ENCODE measurements at places on chromosomes 6 and 20.

DNA sequence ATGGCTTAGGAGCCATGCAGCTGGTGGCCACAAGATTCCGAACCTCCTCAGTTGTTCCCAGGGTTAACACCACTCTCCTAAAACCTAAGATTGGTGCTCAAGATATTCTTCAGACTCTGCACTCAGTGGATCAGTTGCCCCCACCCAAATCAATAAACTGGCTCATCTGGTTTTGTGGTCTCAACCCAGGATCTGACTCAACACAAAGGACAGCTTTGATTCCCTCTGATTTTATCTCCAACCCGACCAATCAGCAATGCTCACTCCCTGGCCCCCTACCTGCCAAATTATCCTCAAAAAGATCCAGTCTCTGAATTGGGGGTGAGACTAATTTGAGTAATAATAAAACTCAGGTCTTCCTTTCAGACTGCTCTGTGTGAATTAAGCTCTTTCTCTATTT is 137.5 kb downstream of the EYS start:
- no peak for DNase-seq

DNA sequence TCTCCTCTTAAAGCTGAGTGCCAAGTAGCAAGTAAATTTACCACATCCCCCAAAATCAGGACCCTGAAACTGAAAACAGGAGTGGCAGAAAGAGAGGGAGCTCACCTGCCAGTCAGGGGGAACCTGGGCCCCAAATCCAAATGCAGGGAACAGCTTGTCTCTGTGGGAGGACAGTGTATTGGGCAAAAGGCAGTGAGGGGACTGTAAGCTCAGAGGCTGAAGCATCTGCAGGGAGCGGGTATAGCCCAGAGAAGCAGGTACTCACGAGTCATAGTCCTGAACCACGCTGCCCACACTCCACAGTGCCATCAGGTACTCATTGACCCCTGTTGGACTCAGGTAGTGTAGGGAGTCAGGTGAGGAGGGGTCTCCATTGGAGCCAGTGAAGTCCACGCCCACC is 15.0 kb downstream of the SPAG4 start:
- no peak for DNase-seq

DNA sequence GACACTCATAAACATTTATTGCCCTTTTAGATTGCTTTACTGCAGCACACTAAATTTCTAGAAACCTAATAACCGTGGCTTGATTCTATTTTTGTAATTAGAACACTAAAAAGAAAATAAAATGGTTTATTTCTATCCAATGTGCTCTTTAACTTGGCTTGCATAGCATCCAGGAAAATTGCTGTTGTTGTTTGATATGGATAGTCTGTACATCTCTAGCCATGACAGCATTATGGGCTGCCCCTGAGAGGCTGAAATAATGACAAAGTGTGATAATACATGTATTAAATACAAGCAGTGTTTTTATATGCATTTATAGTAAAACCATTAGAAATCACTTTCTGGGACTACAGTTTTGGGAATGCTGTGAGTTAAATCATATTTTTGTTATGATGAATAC is 472.5 kb downstream of the EPM2A start:
- DNase-seq, result no peak

DNA sequence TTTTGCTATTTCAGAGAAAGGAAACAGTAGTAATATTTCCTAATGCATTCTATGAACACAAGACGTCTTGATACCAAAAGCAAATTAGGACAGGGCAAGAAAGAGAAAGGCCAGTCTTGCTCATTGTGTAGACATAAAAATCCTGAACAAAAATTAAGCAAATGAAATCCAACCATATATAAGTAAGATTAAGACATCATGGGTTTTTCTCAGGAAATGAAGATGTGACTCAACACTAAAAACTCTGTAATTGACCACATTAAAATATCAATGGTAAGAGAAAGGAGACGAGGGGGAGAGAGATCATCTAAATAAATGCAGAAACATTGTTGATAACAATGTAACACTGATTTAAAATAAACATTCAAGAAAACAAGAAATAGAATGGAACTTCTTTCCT is 205.4 kb downstream of the SOD2 start:
- DNase-seq, result no peak

- DNase-seq, result no peak
These were observed 223.6 kb upstream of the PREP start for GRCh38 chr6:105626295-105627158.

GRCh38 chr20:52410182-52410647 is 218.6 kb upstream of the ZFP64 start:
- DNase-seq, result no peak

DNA sequence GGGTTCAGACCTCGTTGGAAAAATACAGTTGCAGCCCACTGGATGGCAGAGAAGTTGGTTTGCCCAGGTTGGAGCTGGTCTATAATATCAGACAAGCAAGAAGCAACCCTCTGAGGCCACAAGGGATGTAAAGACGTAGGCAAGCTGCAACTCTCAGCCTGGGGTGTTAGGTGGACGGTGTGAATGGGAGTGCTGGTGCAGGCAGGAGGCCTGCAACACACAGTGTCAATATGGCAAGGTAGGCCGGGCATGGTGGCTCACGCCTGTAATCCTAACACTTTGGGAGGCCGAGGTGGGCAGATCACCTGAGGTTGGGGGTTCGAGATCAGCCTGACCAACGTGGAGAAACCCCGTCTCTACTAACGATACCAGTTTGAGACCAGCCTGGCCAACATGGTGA is 10.5 kb downstream of the VPS16 start:
- DNase-seq, result no peak

- DNase-seq, result no peak
These were observed 52.4 kb downstream of the RNF144B start for GRCh38 chr6:18439581-18439980.

GRCh38 chr20:56427797-56428196 is 15.7 kb downstream of the CASS4 start:
- no peak for DNase-seq

DNA sequence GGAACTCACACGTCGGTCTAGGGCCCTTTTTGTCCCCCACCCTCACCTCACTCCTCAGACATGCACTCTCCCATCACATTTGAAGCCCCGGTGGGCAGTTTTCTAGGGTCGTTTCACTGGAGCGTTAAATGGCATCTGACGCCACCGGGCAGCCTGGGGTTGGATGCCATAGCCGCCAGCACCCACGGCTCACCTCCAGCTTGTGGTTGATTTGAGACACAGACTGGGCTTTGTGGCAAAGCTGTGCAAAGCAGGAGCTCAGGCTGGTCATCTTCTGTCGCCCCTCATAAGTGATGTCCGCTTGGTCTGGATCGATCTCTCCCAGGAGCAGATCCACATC is 530 bp downstream of the GOPC start:
- peak; percentile 7 for DNase-seq

DNA sequence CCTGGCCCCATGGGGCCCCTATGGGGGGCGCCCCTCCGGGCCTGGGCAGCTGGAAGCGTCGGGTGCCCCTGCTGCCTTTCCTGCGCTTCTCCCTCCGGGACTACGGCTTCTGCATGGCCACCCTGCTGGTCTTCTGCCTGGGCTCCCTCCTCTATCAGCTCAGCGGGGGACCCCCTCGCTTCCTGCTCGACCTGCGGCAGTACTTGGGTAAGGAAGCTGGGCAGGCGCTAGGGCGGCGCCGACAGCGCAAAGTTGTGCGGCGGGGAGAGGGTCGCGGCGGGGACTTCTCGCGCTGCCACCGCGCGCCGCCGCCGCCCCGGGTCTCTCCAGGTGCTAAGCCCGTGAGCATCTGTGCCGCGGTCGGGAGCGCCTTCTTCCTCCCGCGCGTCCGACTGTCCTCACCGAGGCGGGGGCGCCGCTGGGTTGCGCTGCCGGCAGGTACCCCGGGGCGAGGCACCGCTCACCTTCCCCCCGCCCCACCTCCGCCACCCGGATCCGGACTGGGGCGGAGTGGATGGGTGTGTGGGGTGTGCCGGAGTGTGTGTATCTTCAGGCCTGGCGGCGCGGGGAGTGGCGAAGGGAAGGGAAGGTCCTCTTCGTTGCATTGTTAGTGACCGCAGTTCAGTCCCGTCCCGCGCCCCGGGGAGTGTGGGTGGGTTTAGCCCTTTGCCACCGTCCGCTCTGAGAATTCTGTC is 788 bp downstream of the UST start:
- peak; percentile 25 for DNase-seq

- peak; percentile 95 for DNase-seq
These were observed at the start of gene CNKSR3 for GRCh38 chr6:154510144-154510905. TSS of gene CNKSR3 (minus strand) at chr6:154510685. CDS start at chr6:154510114, 571 bp downstream.

DNA sequence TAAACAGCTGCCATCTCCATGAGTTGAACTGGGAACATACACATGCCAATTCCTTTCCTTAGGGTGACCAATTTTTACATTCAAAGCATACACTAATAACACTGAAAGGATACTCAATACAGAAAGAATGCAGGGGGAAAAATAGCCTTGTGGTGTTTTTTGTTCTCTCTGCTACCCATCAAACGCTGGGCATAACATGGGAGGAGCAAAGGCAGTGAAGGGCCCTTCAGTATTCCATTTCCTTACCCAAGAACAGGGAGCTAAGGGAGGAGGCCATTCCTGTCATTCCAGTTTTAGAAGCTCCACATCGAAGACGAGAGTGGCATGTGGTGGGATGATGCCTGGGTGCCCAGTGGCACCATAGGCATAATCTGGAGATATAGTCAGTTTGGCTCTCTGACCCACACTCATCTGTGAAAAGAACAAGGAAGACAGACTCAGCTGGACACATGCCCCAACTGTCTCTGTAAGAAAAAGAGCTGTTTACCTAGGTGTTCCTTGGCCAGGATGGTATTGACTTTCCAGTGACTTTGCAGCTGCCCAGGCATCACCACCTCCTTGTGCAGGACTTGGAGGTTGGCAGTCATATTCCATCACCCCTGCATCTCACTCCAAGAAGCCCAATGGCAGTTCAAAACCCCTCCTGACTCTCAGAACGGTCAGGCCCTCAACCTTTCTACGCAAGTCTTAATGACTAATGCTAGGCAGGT is 20.9 kb downstream of the FKBP1A start:
- DNase-seq, result no peak

DNA sequence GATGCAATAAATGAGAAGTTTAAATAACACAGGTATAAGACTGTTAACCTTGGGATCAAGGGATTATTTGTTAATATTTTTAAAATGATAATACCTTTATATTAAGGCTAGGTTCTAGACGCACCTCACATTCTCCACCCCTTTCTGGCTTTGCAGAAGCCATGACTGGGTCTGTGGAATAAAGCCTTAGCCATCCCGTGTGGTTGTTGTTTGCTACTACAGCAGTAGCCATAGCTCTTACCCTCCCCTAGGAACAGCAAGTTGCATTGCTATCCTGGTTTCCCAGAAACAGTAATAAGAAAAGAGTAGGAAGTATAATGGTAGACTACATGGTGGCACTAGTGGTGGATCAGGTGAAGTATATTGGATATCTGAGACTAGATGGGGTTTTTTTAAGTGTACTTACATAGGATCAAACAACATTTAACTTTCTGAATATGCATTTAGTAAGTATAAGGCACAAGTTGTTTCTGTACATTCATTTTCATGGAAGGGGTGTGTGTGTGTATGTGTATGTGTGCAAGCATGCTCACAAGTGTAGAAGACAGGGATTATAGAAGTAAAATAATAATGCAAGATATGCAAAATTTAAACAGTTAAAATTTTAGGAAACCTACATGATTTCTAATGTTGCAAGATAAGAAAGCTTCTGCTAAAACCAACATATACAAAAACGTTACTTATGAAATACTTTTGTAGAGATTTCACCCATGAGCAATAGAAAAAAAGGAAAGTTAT is 384.2 kb downstream of the PRKN start:
- DNase-seq, result no peak

DNA sequence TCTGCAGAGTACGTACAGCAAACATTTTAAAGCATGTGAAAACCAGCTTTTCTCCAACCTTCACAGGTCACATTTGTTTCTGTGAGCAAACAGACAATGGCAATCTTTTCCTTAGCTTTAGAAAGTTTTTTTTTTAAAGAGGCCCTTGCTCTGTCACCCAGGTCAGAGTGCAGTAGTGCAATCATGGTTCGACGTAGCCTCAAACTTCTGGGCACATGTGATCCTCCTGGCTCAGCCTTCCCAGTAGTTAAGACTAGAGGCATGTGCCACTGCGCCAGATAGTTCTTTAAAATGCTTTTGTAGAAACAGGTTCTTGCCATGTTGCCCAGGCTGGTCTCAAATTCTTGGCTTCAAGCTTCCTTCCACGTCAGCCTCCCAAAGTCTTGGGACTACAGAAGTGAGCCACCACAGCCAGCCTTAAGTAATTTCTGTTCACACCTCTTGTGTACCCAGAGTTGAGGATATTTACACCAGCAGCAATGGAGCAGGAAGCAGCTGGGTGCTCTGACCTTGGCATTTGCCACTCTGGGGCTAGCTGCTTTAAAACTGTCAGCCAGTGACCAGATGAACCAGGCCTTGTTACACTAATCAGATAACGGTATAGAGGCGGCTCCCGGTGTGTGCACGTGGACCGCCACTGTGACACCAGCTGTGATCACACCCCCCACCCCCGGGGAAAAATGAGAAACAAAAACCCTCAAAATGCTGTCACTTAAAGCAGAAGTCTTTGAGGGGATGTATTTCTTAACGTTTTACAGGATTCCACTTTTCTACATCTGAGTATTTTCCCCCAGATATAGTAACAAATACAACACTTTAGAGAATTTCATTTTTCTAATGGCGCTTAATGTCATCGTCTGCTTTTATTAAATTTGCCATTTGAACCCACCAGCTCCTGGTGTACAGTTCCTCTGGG is 71.3 kb downstream of the AKAP12 start:
- no peak for DNase-seq

GRCh38 chr6:168746013-168746412 is 305.0 kb downstream of the SMOC2 start:
- DNase-seq, result no peak

GRCh38 chr6:41596096-41596685 is 42.1 kb upstream of the MDFI start:
- no peak for DNase-seq

Data from right renal pelvis (tissue), 4 donors.